ENCODE measurements at places on chromosomes 1 and 21.

- no peak for DNase-seq
These were observed 8.6 kb upstream of the RERE start for GRCh38 chr1:8825985-8826481.

- DNase-seq = no peak
These were observed 29.1 kb downstream of the B3GALT2 start for GRCh38 chr1:193157360-193157759.

DNA sequence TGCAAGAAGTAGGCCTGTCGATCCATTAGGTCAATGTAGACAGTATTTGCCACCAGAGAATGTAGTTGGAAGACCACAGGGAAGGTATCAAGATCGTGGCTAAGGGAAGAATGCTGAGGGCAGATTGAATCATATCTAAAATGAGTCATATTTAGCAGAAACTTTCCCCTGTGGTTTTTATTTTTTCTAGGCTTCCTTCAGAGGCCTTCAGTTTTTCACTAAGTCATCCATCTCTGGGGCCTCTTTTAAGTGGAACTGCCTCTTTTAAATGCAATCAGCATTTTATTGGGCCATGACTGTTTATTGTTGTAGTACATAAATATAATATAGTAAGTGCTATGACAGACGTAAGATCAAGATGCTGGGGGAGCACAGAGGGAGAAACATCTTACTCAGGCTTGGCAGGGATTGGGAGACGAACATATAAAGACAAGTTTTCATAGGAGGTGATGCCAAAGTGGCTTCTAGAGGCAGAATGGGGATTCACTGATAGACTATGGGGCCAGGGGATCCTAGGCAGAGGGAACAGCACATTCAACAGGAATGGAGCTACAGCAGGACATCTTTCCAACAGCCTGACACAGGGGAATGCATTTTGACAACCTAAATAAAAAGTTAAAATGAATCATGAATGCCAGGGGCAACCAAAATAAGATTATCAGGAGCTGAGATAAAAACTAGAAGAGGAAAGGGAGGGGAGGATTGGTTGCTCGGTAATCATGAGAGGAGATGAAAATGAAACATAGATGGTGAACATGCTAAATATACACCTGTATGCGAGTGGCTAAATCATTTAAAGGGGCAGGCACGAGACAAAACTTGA is 20.1 kb downstream of the UBE2U start:
- no peak for DNase-seq

GRCh38 chr1:154553056-154554030 is 5.1 kb downstream of the UBE2Q1 start:
- no peak for DNase-seq

DNA sequence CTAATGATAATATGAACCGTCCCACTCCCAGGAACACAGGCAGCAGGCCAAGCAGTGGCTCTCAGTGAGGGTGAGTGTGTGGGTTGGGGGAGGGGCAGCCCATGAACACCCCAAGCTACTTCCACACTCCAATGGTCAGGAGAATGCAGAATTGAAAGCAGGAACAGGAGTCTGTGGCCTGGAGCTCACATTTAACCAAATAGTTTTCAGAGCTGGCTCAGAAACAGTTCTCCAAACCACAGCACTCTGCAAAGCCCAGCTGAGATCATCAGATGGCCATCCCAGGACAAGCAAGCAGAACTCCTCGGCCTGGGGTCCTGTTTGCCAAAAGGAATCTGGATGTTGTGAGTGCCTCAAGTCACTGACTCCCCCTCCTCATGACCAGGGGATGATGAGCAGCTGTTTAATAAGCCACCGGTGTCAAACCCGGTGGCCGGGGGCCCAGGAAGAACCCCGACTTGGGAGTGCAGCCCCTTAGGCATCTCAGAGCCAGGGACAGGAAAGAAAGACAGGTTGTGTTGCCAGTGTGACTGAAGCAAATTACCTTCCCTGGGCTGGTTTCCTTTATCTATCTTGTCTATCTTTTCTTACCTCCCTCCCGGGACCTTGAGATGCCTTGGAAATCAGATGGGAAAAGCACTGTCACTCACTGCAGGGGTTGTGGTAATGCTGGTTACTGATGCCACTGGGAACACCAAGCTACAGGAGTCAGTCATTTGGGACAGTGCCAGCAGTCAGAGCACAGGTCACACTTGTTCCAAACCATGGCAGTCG is 20.4 kb downstream of the DEGS1 start:
- DNase-seq = no peak
